ENCODE measurements at places on chromosomes 6 and 20. TPM values are rescaled to one million over a fixed set of nuclear protein-coding genes. Genes with fewer than 3 reads are reported as not detected.

Gene THBD
- total RNA-seq, result 18.0 TPM

Gene DEFB132
- total RNA-seq, result not detected

Gene RAB44
- total RNA-seq, result under 0.01 TPM

Gene PRDM1
- total RNA-seq, result 0.58 TPM

Gene HBS1L
- total RNA-seq, result 111 TPM

Gene VNN1
- total RNA-seq, result under 0.01 TPM

Gene CDSN
- total RNA-seq, result not detected

Gene PAK5
- not detected for total RNA-seq

Gene KLHDC3
- total RNA-seq, result 64.8 TPM

Gene TRIM31
- not detected for total RNA-seq

Gene CNKSR3
- total RNA-seq, result 2.7 TPM

Gene DDAH2
- 58.1 TPM for total RNA-seq

Gene SMLR1
- total RNA-seq, result 0.19 TPM

Gene SLC32A1
- under 0.01 TPM for total RNA-seq

Gene TBX18
- 37.5 TPM for total RNA-seq
